Stimulated activated CD4-positive, alpha-beta T cell treated with anti-CD3 and anti-CD28 coated beads, Interleukin-15, amount 100 ng/mL, for 1 hour (primary cell): ENCODE measurements at places on chromosomes 13 and 19.

- no peak for DNase-seq
These were observed at the start of gene CALM3 for GRCh38 chr19:46601318-46602224. Gene CALM3, plus strand, starts transcription at chr19:46601330. Its CDS starts 105 bp downstream, at chr19:46601435.

GRCh38 chr19:13401388-13401787 lies 104.9 kb downstream of the CACNA1A start:
- DNase-seq = no peak

DNA sequence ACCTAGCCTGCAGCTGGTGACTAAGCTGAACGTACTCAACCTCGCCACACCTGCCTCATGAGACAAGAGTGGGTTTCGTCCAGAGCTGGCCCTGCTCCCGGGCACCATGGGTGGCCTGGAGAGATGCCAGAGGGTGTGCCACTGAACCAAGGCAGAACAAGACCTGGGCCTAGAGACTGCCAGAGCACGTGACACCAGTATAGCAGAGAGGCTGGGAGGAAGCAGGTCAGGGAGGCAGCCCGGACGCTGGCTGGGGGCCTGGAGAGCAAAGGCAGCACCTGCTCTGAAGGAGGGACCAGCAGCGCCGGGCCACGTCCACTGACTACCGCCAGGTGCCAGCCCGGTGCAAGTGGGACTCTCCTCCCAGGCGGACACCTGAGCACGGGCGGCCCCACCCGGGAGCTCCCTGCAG lies 7.3 kb upstream of the C13orf46 start:
- DNase-seq = no peak

DNA sequence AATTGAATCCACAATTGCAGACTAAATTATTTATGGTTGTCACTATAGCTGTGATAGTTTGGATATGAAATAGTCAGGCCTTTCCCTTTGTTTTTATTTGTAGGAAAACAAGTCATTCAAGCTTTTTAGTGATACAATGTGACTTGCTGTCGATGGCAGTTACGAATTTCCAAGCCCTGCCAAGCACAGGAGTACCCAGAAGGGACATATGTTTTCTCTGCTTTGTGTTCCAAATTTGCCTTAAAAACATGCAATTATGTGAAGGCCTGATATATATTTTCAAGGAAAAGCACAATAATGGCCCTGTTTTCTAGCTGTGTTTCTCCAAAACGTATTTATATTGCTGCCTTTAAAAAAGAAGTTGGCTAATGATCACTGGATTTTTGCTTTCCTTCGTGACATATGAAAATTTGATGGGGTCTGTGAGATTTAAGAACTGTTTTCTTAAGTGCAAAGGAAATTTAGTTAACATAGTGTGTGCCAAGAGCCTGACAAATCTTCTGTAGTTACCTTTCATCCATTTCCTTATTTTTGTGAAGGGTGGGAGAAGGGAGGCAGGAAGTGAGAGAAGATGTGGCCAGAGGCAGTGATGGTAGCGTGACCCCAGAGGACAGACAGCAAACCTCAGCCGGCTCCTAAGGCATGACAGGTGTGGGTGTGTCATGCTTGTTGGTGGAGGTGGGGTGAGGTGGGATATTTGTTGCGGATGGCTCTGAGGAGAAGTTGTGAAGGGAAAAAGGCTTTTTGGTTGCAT lies 79.6 kb downstream of the TEX26 start:
- DNase-seq = no peak

- no peak for DNase-seq
These were observed 6.8 kb downstream of the NAPA start for GRCh38 chr19:47507924-47508553.

DNA sequence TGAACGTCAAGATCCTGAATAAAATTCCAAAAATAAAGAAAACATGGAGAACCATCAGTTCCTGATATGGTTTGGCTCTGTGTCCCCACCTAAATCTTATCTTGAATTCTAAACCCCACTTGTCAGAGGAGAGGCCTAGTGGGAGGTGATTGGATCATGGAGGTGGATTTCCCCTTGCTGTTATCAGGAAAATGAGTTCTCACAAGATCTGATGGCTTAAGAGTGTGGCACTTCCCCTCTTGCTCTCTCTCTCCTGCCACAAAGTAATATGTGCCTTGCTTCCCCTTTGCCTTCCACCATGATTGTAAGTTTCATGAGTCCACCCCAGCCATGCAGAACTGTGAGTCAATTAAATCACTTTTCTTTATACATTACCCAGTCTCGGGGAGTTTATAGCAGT lies 827.4 kb downstream of the GPC5 start:
- DNase-seq = no peak
